ENCODE measurements at places on chromosomes 5 and 9.
A peak's percentile ranks its signal among the peaks of the same experiment; 100 is the strongest.

GRCh38 chr9:91075279-91075678 lies 273.7 kb downstream of the SYK start:
- DNase-seq = no peak

DNA sequence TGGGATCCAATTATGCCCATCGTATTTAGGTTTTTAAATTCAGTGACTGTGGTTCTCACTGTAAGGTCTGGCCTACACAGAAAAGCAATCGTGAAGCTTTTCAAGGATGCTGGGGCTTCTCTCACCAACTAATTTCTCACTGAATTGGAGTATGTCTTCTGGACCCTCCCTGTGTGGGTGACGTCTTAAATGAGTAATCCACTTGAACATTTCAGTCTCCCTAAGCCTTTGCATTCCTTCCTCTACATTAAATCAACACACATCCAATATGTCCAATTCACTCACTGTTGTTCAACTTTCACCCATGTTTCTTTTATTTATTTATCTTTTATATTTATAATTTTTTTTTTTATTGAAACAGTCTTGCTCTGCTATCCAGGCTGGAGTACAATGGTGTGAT lies 12.5 kb upstream of the BTF3 start:
- no peak for DNase-seq

DNA sequence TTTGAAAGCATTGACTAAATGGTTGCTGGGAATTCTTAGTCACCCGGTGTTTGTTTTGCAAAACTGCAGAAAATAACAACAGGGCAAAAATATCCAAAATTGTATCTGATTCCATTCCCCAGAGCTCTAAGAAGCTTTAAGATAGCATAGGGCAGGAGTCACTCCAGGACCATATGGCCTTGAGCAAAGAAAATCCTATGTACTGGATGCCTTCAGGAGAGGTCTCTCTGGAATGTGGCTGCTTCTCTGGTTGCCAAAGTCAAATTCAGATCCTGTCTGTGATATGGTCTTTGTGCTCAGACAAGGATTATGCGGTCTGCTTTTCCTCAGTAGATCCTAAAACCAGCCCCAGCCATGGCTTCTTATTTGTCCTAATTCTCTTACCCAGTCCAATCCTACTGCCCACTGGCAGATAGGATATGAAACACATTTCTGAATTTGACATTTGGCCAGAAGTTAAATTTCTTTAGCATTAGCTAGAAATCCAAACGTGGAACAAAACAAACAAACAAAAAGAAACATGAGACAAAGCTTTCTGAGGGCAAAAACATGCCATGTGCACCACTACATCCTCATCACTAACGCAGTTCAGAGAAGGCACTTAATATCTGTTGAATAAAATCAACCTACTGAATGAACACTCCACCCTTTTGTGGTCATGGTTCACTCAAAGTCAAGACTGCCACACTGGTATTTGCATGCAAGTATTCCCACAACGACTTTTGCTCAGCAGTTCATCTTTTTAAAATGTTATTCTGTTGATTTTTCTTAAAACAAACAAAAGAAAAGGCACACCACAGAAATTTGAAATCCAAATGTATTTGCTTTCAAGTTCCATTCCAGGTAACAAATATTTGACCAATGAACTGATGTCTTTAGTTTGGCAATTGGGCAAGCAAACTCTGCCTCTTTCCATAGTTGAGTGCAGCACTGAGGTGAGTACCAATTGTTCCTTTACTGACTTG lies 165.7 kb downstream of the TRPM6 start:
- DNase-seq = no peak

DNA sequence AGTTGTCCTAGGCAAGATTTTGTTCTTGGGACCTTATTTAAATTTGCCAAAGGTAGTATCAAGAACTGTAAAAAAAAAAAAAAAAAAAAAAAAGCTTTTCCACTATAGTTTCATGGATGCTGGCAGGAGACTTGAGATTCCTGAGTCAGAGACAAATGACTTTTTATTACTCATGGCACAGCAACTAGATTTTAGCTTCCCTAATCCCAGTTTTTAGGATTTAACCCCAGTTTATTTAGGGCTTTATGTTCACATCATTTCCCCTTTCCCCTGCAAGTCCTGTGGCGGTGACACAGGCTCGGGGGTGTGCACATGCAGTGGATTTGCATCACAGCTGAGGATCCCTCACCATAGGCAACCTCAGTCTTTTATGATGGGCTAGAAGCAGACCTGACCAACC lies 144.9 kb downstream of the GOLPH3 start:
- no peak for DNase-seq

DNA sequence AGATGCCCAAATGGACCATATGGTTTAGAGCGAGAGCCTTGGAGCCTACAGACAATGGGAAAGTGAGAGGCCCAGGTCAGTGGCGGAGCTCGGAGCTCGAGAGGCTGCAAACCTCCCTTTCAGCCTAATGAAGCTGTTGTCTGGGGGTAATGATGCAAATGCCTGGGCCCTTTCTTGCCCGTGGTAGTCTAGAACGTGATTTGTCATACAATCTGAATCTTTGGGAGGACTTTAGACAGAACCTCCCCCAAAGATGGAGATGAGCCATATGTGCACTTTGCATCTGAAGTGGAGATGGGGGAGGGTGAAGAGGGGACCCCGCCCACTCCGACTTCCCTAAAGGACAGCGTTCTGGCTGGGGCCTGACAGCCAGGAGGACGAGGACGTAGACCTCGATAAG lies 10.3 kb upstream of the NEUROG1 start:
- no peak for DNase-seq

DNA sequence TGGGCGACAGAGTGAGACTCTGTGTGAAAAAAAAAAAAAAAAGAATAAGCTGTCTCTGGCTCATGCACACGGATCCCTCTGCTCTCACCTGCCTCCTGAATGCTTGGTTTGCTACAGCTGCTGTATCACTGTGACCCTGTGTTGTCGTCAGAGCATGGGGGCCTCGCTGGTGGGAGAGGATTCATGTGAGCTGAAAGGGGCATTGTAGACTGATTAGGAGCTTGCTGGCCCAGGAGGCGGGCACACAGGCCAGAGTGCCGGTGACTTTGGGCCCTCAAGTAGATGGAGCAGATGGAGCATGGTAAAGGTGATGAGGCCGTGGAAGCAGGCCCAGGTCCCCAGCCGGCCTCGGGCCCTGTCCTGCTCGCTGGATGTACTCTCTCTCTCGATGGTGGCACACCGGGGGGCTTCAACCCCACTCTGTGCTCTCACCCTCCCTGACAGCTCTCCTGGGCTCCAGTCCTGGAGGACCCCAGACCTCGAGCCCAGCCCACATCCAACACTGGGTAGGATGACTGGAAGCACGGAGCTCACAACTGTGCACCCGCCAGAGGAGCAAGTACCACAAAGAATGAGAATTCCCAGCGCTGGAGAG lies 7.1 kb downstream of the FLT4 start:
- DNase-seq = no peak

GRCh38 chr9:104783588-104783987 lies 19.7 kb downstream of the NIPSNAP3B start:
- DNase-seq = no peak

- DNase-seq = no peak
These were observed 308.9 kb downstream of the CWC27 start for GRCh38 chr5:65077653-65078052.

- DNase-seq = peak; percentile 57
These were observed 8.0 kb downstream of the DIPK1B start for GRCh38 chr9:136720251-136720897.

GRCh38 chr9:36245906-36246305 lies 12.3 kb downstream of the GNE start:
- DNase-seq = no peak

DNA sequence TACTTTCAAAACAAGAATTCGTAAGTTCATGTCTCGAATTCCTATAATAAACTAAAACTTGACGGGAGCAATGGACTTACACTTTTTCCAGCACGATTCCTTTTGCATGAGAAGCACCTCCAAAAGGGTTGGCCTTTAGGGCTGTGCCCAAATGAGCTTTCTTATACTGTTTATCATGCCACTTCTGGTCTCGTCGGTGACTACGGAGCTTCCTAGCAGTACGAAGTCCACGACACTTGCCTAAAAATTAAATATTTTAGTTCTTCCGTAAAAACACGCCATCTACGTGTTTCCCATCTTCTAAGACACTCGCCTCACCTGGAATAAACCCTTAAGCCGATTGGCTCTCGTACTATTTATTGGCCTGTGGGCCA lies 554 bp downstream of the RPS23 start:
- DNase-seq = peak; percentile 16

- DNase-seq = no peak
These were observed 89.7 kb downstream of the PPP2R2B start for GRCh38 chr5:146788898-146789297.

GRCh38 chr5:67061511-67061910 lies 135.1 kb downstream of the CD180 start:
- no peak for DNase-seq

DNA sequence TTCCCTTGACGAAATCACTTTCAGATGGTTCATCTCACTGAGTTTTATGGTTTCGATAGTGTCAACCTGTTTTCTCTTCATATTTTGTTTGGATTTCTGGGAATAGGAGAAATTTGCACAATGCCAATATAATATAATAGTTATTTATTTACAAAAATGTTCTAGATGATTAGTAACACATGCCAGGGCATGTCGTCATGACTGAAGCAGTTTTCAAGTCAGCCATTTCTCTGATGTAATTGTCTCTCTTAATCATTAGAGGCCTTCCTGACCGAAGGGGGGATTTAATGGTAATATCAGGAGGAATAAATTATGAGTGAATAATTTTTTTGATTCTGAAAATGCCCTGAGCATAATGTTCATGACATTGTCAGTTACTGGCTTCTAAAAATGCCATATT lies 246.5 kb upstream of the ATP10B start:
- DNase-seq = no peak

- DNase-seq = no peak
These were observed 288.8 kb upstream of the ADAMTSL1 start for GRCh38 chr9:18185196-18185595.

- DNase-seq = no peak
These were observed 31.1 kb downstream of the SEC61B start for GRCh38 chr9:99253134-99253533.

DNA sequence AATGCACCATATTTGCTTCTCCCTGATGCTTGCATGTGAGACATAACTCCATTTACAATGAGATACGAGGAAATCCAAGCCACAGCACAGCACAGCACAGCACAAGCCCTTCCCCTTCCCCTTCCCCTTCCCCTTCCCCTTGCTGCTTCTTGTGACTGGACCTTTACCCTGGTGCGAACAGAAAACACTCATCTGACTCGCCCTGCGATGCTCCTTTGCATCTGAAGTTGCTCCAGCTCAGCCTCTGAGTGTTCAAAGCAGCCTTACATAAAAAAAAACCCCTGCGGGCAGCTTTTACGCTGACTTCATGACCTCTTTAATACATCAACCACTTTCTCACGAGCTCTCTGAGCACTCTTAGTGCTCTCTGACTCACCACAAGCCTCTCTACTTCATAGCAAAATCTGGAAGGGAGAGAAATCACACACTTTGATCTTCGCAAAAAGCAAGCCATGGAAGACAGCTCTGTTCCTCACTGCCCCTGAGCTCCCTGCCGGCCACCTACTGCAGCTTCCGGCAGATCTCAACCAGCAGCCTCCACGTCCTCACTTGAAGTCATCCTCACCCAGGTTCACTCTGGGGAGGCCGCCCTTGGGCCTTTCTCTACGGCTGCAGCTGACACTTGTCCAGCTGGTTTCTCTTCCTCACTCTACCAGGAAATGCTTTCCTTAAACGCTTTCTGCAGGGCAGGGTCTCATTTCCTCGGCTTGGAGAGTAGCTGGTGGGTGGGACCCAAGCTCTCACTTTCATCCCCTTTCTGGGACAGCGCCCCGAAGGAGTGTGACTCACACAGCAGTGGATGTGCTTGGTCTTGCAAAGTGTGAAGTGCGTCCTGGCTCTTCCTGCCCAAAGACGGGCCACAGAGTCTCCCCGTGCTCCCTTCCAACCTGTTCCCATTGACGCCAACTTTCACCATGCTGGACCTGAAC lies 5.3 kb downstream of the SLC34A1 start:
- peak; percentile 63 for DNase-seq

DNA sequence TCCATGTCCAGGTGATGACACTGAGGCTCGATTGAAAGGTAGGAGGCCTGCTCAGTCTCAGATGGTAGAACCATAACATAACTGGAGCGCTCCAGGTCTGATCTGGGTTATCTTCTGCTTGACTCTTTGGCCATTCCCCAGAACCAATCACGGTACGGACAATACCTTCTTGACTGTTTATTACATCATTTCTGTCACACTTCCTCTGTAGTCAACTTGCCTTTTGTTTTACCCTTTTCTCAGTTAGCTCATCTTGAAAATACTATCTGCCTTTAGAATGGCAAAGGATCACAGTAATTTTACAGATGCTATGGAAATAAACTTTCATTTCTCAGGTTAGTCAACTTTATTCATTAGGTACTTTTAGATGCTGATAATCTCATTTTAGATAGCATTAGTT lies 22.4 kb downstream of the GLRA1 start:
- no peak for DNase-seq

- no peak for DNase-seq
These were observed 2.4 kb upstream of the IL7R start for GRCh38 chr5:35854248-35854647.

GRCh38 chr5:135179308-135179980 lies 145.4 kb upstream of the PITX1 start:
- no peak for DNase-seq

DNA sequence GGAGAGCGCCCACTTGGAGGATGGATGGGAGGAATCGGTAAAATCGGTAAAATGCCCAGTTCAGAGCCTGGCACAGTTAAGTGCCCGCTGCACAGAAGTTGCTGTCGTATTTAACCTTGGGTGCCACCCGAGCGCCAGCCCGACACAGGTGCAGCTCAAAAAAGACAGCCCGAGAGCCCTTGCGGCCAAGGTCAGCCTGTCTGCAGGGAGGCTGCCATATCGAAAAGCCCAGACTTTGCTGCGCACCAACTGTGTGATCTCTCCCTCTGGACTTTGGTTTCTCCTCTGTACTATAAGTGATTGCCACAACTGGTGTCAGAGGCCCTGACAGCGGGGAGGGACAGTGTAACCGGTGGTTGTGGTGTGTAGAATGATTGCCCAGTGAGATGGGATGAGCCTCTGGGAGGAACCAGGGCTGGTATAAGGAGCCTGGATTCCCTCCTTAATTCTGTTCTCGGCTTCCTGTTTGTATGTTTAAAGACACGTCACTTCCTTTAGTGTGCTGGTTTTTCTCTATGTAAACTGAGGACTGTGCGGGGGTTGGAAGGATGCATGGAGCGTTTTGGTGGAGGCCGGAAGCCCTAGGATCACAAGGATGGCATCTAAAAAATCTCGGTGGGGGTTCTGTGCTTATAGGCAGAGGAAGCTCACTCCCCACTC lies 792 bp downstream of the NTMT1 start:
- DNase-seq = peak; percentile 69

DNA sequence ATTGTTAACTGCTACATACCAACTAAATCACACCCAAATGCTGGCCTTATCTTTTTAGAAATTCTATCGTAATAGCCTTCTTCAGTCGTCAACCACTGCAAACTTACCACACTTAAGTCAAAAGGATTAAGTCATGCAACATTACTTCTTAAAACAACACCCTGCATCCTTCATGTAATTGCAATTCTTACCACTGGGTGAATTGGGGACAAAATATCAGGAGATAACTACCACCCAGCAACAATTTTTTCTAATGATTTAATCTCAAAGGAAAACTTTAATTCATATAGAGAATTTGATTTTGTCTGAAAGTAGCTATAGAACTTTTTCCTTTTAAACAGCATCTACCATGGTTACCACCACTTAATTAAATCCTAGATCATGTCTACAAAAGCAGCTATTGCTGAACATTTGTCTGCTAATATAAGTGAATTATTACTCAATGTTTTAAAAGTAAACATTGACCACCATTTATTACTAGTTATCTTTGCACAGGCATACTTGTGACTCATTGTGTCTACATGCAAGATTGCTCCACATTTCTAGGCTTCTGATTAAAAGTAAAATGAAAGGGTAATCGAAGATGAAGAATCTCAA lies 10.5 kb downstream of the MLLT3 start:
- peak; percentile 82 for DNase-seq
